ENCODE measurements at places on chromosomes 12 and 14.

DNA sequence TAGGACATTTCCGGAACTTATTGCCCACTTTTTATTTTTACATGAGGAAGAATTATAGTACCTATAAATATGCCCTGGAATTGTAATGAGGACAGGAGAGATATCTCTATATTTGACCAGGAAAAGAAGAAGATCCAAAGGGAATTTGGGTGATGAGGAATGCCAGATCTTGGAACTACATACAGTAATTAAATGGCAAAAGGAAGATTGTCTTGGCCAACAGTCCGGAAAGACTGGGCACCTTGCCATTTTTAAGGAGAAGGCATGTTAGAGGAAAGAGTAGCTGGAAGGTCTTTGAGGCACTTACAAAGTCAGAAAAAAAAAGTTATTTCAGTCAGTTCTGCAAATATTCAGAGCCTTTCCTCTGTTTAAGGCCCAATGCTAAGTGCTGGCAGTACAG, 616.4 kb downstream of the MED13L start:
- DNase-seq = no peak

DNA sequence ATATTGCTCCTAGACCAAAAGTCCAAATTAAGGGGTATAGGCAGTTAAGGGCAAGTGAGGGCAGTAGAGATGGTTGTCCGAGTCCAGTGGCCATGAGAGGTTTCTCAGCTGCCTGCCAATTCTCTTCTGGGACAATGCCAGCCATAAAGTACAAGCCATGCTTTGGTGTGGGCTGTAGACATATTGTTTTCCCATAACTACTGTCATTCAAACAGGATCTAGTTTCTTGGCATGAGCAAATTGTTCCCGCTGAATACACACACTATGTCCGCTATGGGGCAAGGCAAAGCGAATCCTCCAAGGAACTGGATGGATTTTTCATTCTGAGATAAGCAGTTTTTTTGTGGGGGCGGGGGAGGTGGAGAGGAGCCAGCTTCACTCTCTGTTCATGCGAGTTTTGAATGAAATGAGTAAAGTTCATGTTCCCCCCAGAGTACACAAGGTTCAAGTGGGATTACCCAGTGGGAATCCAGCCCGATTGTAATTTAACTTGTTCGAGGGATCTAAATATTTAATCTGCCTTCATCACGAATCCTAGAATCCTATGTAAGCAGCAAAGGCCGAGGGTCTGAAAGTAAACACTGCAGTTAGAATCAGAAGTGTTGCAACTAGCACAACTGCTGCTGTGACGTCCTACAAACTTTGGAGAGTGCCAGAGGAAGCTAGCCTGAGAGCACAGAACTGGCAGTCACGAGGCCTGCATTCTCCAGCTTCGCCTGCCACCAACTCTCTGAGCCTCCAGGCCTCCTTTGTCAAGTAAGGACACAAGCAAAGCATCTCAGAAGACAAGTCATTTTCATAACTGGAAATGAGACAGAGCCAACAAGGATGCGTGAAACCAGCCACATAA, 137.0 kb downstream of the CRADD start:
- peak; percentile 94 for DNase-seq

- no peak for DNase-seq
These were observed 42.9 kb upstream of the NT5DC3 start for GRCh38 chr12:103883908-103884307.

DNA sequence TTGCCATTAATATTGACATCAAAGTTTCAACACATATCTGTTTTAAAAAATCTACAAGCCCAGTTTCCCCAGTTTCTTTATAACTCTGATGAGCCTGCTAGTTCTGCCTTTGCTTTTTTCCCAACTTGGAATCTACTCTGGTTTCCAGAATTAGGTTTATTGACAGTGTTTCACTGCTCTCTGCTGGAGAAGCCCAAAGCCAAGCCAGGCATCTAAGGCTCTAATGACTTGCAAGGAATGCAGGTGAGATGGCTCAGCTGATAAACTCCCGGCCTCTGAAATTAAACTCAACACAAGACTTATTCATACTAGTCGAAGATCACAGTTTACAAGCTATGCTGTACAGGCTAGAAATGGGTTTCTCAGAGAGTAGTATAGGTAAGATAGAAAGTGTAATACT, 54.3 kb downstream of the HMGA2 start:
- peak; percentile 42 for DNase-seq

DNA sequence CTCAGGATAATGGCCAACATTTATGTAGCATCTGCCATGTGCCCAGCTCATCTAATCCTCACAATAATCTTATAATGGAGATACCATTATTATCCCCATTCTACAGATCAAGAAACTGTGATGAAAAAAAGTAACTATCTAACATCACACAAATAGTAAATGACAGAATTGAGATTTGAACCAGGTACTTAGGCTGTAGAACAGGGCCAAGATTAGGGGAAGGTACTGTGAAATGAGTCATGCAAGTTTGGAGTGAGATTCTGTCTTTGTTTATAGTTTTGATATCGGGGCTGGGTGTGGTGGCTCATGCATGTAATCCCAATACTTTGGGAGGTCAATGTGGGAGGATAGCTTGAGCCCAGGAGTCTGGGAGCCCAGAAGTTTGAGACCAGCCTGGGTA, 1.3 kb upstream of the GNPTAB start:
- no peak for DNase-seq

GRCh38 chr14:61103541-61104339, 122.7 kb downstream of the SLC38A6 start:
- DNase-seq = peak; percentile 94

DNA sequence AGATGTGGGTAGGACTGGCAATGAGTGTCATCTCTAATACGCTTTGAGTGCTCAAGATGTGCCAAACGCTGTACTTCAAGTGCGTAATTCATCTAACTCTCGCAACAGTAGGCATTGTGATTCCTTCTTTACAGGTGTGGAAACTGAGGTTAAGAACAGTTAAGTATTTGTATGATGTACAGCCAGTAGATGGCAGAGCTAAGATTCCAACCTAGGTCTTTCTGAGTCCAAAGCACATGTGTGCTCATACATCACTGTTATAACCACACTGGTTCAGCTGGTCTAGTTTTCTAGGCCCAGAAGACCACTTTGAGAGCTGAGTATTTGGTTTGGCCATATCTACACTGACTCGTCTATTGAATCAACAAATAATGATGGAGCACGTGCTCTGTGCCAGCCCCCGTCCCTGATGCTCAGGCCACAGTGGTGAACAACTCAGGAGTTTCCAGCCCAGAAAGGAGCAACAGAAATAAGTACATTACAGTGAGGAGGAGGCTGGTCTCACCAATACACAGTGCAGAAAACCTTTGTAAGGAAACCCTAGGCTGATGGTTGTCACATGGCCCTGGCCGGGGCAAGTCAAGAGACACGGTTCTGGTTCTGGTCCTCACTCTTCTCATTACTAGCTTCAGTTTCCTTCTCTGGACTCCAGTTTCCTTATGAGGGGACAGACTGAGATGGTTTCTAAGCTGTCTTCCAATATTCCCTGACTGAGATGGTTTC, 69.3 kb upstream of the SCN8A start:
- peak; percentile 21 for DNase-seq

DNA sequence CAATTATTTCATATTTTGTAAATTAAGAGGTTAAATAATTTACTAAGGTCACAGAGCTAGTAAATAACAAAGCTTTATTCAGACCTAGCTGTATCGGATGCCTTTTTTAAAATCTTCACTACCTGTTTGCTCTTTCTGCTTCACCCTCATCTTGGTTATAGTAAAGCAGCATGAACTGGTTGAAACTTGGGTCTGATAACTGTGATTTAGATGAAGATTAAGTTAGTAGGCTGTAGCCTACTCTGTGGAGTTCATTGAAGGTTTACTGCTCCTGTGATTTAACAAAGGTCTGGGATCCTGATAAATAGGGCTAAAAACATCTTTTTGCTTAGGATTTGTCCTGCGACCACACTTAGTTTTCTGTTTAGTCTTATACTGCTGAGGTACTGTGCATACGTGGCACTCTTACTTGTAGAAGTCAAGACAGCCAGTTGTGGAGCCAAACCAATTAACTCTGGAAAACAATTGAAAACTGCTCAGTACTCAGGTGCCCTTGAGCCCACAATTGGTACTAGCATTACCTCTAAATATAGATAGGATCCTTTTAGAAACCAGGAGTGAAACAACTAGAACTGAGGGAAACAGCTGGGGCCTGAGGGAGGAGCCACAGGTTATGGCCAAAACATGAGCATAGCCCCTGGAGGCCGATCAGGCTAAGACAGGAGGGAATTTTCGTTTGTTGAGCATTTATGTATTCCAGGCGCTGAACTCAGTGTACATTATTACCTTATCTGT, 2.3 kb downstream of the SPATS2 start:
- DNase-seq = no peak

- no peak for DNase-seq
These were observed 2.3 kb downstream of the RDH12 start for GRCh38 chr14:67703997-67704396.

DNA sequence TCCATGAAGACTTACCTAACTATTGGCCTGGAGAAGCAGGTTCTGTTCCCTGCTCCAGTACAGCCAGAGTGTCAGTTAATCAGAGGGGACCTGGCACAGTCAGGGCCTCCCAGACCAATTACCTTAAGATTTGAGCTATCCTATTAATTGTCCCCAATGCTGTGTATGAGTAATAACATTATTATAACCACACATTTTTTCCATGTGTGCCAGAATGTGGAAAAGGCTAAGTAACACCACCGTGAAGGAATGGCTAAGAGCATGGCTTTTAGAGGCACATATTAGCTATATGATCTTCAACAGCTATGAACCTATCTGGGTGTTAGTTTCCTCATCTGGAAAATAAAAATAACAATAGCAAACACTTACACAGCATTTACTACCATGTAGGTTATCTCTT, 111.1 kb upstream of the RAP1B start:
- no peak for DNase-seq

- DNase-seq = no peak
These were observed 15.7 kb downstream of the OSBPL8 start for GRCh38 chr12:76543813-76544347.

GRCh38 chr12:95460896-95461295, 13.1 kb upstream of the METAP2 start:
- DNase-seq = no peak

DNA sequence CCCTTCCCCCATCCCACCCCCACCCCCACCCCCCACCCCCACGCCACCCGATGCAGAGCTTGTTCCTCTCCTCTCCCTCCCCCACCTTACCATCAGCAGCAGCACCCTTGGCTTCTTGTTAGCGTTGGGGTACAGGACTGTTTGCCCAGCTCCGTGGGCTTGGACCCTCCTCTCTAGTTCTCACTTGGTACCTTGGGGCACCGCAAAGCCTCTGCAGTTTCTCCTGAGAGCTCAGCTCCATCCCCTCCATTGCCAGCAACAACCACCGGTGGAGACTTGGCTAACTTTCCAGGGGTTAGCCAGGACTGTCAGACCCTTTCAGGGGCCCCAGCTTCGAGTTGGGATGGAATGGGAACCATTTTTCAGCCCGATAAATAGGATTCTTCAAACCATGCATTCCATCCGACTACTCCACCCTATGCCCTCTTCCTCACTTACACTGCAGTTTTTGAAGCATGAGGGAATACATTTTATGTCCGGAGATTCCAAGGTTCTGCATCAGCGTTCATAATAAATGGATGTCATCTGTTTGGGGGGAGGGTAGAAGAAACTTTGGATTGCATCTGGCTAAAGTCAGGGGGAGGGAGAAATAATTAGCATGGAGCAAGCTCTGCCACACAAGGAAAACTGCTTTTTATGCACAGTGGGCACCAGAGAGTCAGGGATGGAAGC, 1.1 kb downstream of the SCN8A start:
- DNase-seq = peak; percentile 63

DNA sequence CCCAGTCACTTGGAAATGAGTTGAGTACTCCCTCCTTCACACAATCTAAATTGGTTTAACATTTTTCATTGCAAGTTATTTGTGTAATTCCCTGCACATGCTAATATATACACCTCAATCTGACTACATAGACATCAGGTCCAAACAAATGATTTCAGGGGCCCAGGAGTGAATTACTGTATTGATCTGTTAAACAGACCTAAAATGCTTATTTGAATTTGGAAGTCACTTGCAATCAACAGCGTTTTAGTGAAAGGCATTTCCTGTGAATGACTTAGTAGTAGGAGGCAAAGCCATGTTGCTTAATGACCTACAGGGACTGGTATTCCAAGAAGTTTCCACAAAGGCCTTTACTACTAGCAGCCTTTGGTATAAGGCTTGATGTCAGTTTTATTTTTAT, 22.6 kb upstream of the SLC15A5 start:
- peak; percentile 12 for DNase-seq

- DNase-seq = peak; percentile 57
These were observed 4.4 kb downstream of the SUSD6 start for GRCh38 chr14:69615496-69616407.

- no peak for DNase-seq
These were observed 50.7 kb upstream of the DLK1 start for GRCh38 chr14:100675699-100676684.

DNA sequence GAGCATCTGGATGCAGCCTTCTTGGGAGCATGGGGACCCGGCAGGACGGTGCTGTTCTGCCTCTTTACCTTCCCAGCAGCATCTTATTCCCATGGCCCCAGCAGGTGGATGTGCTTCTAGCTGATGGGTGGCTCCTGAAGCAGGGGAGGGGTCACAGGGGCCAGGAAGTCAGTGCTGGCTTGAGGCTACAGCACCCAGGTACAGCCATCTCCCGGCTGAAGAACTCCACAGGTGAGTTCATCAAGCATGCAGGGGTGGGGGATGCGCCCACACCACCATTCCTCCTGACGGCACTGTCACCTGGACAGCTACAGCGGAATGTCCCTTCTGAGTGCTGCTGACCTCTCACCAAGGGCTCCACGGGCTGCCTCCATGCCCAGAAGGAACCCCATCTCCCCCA, 57.3 kb downstream of the BCL11B start:
- DNase-seq = no peak

- DNase-seq = peak; percentile 36
These were observed 221.8 kb downstream of the SLC41A2 start for GRCh38 chr12:104736307-104736706.

GRCh38 chr12:118436002-118436730, 59.8 kb downstream of the SUDS3 start:
- DNase-seq = no peak

GRCh38 chr12:124551268-124552144, 15.9 kb downstream of the NCOR2 start:
- no peak for DNase-seq

DNA sequence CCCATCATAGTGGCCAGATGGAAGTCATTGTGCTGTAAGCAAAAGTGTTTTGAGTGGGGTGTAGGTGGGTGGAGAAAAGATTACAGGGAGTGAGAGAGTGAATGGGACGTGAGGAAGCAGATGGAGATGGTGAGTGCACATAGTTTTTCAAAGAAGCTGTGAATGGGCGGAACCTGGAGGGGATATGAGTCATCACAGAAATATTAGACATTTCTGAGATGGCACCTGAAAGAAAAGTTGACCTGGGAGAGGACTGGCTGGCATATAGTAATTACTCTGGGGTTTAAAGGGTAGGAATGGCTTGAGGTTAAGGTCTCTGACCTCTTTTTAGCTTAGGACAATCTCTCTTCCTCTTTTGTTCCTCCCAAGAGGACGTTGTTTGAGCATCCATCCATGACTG, 50.5 kb downstream of the ANO4 start:
- DNase-seq = no peak
